ENCODE measurements at places on chromosomes 16 and 17. TPM values are rescaled to one million over a fixed set of nuclear protein-coding genes. Genes with fewer than 3 reads are reported as not detected.

- DNase-seq = peak; percentile 20
Measured at GRCh38 chr16:74275031-74275636, 21.5 kb upstream of the PSMD7 start.

DNA sequence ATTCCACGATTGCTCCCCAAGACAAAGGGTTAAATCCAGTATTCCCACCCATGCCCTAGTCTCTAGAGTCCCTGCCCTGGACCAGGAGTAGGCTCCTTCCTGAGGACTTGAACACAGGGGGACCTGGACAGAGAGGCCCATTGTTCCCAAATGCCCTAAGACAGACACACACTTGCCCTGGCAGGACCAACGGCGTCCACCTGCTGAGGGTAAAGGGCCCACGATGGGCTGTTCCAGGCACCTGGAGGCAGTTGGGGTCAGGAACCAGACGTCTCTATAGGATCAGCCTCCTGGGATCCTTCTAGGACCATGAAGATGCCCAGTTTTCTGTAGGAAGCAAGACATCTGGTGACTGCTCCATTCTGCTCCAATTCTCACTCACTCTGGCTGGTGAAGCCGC, 39.3 kb downstream of the TNFRSF13B start:
- no peaks in the 10 kb centered on the region for H3K4me1 ChIP-seq
- H3K27ac ChIP-seq = no peak overlapping the region
- no peaks in the 10 kb centered on the region for H3K27me3 ChIP-seq

DNA sequence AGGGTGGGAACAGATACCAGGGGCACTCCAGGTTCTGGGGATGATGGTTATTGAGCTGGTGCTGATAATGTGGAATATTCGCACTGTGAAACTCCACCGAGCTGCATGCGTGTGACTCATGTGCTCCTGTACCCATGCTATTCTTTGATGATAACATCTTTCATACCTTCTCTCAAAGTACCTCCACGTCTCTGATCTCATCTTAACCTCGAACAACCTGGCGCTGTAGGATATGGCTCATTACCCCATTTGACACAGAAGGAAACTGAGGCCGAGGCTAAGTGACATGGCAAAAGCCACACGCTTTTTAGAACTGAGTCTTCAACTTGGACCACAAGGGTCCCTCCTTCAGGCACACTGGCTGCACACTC, 30.2 kb upstream of the MRPS23 start:
- no peak for DNase-seq
- H3K27me3 ChIP-seq = no peaks in the 10 kb centered on the region

GRCh38 chr16:14302031-14302398, 230.9 kb downstream of the MRTFB start:
- peak overlapping the region; percentile 78 for H3K4me3 ChIP-seq
- H3K4me1 ChIP-seq = 0 out of 2 replicates have a peak, but pooled peaks cover 5% of the 10 kb centered on the region
- no peaks in the 10 kb centered on the region for H3K27me3 ChIP-seq
- no peak overlapping the region for H3K27ac ChIP-seq
- no peak for DNase-seq
- no peaks in the 10 kb centered on the region for H3K36me3 ChIP-seq

GRCh38 chr17:57487573-57487972, 231.2 kb downstream of the MSI2 start:
- H3K4me3 ChIP-seq = no peak overlapping the region
- H3K27me3 ChIP-seq = no peaks in the 10 kb centered on the region
- H3K27ac ChIP-seq = no peak overlapping the region
- peaks cover 7% of the 10 kb centered on the region for H3K4me1 ChIP-seq
- no peak for DNase-seq

GRCh38 chr17:41652461-41652970, 28.1 kb upstream of the KRT17 start:
- no peaks in the 10 kb centered on the region for H3K27me3 ChIP-seq
- peak overlapping the region; percentile 18 for H3K27ac ChIP-seq
- H3K36me3 ChIP-seq = no peaks in the 10 kb centered on the region

DNA sequence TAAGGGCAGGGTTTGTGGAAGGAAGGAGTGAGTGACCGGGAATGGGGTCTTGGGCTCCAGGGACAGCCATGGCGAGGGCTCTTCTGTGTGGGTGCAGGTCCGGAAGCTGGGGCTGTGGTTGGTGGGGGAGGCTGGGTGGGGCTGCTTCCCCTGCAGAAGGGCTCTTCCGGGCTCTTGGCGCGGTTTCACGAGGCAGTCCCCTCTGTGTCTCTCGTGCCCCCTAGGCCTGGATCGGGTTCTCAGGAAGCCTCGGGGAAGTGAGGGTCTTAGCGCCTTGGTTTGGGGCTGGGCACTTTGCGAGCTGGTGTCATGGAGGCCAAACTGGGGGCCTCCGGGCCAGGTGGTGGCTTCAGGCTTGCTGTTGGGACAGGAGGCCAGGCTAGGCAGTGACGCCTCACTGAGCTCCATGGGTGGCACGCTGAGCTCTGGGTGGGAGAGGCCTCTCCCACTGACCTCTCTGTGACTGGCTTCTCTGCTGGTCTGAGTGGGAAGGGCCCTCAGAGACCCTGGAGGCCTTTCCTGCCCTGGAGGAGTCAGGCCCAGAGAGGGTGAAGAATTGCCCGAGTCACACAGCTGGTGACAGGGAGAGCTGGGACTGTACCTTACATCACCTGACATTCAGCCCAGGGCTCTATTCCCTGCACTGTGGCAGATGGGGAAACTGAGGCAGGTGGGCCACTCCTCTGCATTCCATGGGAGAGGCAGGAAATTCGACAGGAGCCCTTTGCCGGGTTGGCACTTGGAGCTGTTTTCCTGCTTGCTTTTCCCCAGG, 8.2 kb downstream of the ADCY7 start:
- H3K4me1 ChIP-seq = 0 out of 2 replicates have a peak, but pooled peaks cover 3% of the 10 kb centered on the region
- H3K4me3 ChIP-seq = no peak overlapping the region
- DNase-seq = no peak
- H3K36me3 ChIP-seq = no peaks in the 10 kb centered on the region
- H3K27me3 ChIP-seq = no peaks in the 10 kb centered on the region

DNA sequence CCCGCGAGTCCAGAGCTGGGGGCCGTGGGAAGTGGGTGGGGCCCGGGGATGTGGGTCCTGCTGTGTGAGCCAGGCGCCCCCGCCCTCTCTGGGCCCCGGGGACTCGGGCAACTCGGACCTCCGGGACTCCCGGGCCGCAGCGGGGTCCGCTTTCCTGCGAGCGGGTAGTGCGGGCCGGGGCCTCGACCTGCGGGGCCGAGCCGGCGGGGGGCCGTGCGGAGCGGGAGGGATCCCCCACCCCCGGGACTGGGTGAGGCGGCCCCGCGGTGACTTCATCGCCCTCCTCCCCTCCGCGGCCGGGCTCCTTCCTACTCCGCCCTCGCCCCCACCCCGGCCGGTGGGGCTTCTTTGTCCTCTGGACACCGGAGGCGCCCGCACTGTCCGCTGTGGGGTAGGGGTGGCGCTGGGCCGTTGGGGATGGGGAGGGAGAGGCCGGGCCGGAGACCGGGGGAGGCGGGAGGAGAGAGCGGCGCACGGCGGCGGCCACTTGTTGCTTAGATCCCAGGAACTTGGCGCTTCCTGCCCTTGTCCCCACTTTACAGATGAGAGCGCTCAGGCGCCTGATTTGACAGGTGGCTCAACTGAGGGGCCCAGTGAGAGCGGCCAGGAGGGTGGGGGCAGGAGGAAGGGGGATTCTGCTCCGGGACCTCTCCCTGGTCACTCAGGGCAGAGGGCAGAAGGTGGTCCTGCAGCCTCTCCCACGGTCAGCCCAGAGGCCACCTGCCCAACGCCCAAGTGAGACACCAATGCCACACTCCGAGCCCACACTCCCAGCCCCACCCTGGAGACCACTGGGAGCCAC, 874 bp downstream of the CMTM3 start:
- H3K4me1 ChIP-seq = peaks cover 31% of the 10 kb centered on the region
- peaks cover 1% of the 10 kb centered on the region for H3K36me3 ChIP-seq
- peak overlapping the region; percentile 74 for H3K4me3 ChIP-seq
- no peaks in the 10 kb centered on the region for H3K27me3 ChIP-seq
- peak; percentile 64 for DNase-seq

GRCh38 chr17:27846042-27846655, 45.8 kb upstream of the NOS2 start:
- no peak for DNase-seq
- no peaks in the 10 kb centered on the region for H3K27me3 ChIP-seq
- no peaks in the 10 kb centered on the region for H3K36me3 ChIP-seq
- peaks cover 28% of the 10 kb centered on the region for H3K4me1 ChIP-seq
- peak overlapping the region; percentile 93 for H3K27ac ChIP-seq

GRCh38 chr17:67272312-67273047, 27.5 kb upstream of the HELZ start:
- no peaks in the 10 kb centered on the region for H3K36me3 ChIP-seq
- H3K4me1 ChIP-seq = no peaks in the 10 kb centered on the region
- no peaks in the 10 kb centered on the region for H3K27me3 ChIP-seq
- no peak overlapping the region for H3K27ac ChIP-seq
- no peak overlapping the region for H3K4me3 ChIP-seq
- no peak for DNase-seq

DNA sequence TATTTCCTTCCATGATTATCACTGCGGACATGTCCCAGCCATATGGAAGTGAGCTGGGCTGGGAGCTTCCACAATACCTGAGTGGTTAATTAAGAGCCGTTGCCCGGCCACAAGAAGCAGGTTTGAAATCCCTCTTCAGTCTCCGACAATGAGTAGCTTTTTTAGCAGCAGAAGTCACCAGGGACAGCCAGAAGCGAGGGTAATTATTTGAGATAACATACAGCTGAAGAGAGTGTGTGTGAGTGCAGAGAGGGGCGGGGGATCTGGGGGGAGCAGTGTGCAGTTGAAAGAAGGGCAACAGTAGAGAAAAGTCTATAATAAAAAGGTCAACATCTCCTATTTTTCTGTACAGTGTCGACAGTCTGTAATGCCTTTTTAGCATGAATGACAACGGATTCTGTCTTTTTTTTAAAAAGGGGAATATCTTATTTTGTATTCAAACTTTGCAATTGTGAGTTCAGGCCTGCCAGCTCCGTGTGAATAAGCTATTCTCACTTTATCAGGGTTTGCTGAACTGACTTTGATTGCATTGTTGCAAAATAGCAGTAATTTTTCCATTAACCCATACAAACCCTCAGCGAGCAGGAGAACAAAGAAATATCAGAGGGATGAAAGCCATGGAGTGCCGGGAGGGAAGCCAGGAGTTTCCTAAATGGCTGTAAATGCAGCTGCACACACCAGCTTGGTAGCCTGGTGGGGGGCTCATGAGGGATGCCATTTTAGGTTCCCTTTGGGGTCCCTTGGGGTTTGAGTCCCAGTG, 220.3 kb upstream of the IRX3 start:
- no peaks in the 10 kb centered on the region for H3K27me3 ChIP-seq
- H3K4me3 ChIP-seq = no peak overlapping the region
- H3K27ac ChIP-seq = peak overlapping the region; percentile 0
- no peaks in the 10 kb centered on the region for H3K4me1 ChIP-seq
- no peaks in the 10 kb centered on the region for H3K36me3 ChIP-seq

DNA sequence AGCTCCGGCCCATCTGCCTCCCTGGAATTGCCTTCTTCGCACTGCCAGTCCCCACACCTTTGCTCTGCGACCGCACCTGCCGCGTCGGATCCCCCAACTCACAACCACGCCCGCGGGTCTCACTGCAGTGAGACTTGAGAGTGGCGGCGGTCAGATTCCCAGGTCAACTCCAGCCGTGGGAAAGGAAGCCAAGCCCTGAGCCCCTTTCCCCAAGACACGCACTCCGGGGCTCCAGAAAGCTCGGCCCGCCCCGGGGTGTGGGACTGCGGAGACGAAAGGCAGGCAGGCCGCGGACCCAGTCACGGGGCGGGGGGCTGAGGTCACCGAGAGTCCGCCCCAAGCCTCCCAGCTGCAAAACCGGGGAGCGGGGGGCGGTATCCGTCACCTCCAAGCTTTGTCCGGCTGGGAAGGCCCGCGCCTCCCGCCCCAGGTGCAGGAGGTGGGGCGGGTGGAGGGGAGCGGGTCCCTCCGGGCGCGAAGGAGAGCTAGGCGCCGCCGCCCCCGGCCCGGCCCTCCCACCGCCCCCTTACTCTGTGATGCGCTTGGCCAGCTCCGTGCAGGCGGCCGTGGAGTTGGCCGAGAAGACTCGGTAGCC, 615 bp downstream of the PRPSAP1 start:
- DNase-seq = no peak
- H3K27me3 ChIP-seq = no peaks in the 10 kb centered on the region
- H3K36me3 ChIP-seq = no peaks in the 10 kb centered on the region
- H3K4me3 ChIP-seq = peak overlapping the region; percentile 83
- peaks cover 15% of the 10 kb centered on the region for H3K4me1 ChIP-seq

PDE6G gene
- total RNA-seq = not detected

CETP gene
- total RNA-seq = not detected

RASD1 gene
- total RNA-seq = 11.0 TPM

DNA sequence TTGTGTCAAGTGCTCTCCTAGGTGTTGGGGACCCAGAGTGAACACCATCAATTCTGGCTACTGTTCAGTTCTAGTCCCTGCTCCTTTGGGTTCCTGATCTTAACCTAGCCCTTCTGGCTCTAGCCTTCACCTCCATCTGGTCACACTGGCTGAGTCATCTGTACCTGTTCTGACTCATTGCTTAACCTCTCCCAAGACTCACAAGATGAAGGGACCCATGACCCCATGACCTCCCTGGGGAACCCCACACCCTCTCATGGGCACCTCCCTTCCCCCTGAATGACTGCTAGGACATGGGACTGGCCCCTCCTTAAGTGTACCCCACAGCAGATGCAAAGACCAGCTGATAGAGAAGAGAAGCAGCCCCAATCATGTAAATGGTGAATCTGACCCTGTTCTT, 345.8 kb upstream of the CDH5 start:
- no peaks in the 10 kb centered on the region for H3K36me3 ChIP-seq
- no peak overlapping the region for H3K27ac ChIP-seq
- no peak for DNase-seq
- no peak overlapping the region for H3K4me3 ChIP-seq

DNA sequence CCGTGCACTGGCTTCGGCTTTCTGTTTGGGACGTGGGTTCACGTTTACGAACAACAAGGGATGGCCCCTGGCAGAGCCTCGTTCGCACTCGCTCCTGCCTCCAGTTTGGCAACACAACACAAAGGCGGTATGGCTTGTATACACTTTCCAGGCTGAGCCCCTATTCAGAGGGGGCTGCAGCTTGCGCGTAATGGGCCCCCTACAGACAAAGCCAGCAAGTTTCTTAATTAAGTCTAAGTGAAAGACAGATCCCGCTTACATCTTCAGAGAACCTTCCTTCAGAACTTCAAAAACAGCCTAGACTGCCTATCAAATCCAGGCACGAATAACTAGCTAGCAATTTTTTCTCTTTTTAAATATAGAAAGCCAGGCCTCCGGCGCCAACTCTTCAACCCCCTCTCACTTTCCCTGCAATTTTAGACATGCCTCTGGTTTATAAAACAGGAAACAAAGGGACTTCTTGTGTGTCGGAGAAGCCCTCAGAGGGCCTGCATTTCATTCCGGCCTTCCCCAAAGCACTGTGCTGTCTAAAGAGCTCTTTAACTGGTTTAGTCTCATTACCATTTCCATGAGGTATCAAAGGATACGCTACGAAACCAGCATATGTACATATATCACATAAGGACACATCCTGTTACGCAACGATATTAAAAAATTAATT, 244.9 kb downstream of the STX8 start:
- no peak overlapping the region for H3K27ac ChIP-seq
- no peaks in the 10 kb centered on the region for H3K4me1 ChIP-seq
- no peak for DNase-seq
- no peaks in the 10 kb centered on the region for H3K36me3 ChIP-seq
- no peaks in the 10 kb centered on the region for H3K27me3 ChIP-seq

GRCh38 chr16:46884513-46885293, 541 bp downstream of the GPT2 start:
- peak overlapping the region; percentile 82 for H3K27ac ChIP-seq
- H3K36me3 ChIP-seq = 0 out of 2 replicates have a peak, but pooled peaks cover 3% of the 10 kb centered on the region
- peak overlapping the region; percentile 95 for H3K4me3 ChIP-seq
- DNase-seq = no peak
- peaks cover 49% of the 10 kb centered on the region for H3K4me1 ChIP-seq

GRCh38 chr16:84618581-84619460, 943 bp upstream of the COTL1 start:
- peaks cover 31% of the 10 kb centered on the region for H3K4me1 ChIP-seq
- H3K27me3 ChIP-seq = no peaks in the 10 kb centered on the region
- H3K36me3 ChIP-seq = no peaks in the 10 kb centered on the region
- DNase-seq = peak; percentile 91
- H3K27ac ChIP-seq = peak overlapping the region; percentile 100

Data from Caco-2 (cell line).